ENCODE measurements at places on chromosomes 12 and 14.

DNA sequence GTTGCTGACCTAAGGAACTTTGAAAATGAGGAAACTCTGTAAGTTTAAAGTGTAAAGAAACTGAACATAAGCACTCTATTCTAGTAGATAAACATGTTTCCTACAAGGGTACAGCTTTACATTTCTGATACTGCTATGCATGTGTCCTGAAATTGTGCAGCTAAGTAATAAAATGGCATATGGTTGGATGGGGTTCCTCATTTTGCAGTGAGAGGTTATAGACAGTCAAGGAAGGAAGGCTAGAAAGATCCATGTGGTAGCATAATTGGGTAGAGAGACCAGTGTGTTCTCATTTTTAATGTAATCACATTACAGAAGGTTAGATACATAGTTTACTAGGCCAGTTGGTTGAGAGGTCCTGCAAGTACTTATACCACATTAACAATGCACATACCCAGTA is 477.0 kb downstream of the TMEM121 start:
- DNase-seq: no peak

DNA sequence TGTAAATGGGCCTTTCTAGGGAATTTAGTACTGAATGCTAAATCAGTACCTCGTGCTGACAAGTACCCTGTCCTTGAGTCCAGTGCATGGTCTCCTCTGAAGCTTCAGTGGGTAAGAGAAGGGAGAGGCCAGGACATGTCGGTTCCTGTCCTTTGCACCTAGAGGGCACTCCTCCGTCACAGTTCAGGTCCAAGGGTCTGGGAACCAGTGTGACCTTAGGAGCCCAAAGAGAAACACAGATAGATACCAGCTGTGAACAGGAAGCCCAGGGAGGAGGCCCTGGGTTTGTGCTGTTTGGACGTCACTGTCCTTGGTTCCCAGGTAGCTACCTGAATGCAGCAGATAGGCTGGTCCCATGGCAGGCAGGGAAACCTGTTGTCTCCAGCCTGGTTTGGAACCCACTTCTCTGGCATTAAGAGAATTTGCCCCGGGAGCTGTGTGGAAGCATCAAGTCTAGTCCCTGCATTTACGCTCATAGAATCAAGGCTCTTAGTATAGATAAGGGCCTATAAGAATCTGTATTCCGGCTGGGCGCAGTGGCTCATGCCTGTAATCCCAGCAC is 3.9 kb upstream of the FGF23 start:
- DNase-seq: no peak

DNA sequence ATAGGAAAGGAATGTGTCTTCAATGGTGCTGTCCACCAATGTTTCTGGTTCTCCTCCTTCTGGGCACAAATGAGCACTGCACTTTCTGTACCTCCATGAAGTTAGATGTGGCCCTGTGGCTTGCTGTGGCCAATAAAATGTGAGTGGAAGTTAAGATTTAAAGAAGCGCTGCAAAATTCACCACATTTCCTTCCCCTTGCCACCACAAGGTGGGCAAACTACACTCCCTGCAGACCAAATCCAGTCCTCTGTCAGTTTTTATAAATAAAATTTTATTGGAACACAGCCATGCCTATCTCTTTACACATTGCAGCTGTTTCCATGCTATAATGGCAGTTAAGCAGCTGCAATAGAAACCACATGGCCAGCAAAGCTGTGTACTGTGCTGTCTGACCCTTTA is 141.4 kb upstream of the TMPO start:
- no peak for DNase-seq

- DNase-seq: no peak
Measured at GRCh38 chr14:95182379-95182778, 25.1 kb upstream of the DICER1 start.

DNA sequence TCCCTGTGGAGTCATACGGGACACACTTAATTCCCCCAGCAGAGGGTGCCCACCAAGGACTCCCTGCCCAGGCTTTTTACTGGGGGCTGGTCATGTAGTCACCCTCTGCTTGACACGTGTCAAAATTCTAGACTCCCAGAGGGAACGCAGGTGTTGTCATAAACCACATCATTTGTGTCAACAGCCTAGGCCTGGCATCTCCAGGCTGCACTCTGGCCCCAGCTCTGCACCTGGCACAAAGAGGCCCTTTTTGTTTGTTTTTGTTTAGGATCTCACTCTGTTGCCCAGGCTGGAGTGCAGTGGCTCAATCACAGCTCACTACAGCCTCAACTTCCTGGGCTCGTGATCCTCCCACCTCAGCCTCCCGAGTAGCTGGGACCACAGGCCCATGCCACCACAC is 21.1 kb downstream of the BRI3BP start:
- DNase-seq: no peak

- DNase-seq: no peak
Measured at GRCh38 chr14:100629696-100630095, 42.5 kb upstream of the BEGAIN start.

DNA sequence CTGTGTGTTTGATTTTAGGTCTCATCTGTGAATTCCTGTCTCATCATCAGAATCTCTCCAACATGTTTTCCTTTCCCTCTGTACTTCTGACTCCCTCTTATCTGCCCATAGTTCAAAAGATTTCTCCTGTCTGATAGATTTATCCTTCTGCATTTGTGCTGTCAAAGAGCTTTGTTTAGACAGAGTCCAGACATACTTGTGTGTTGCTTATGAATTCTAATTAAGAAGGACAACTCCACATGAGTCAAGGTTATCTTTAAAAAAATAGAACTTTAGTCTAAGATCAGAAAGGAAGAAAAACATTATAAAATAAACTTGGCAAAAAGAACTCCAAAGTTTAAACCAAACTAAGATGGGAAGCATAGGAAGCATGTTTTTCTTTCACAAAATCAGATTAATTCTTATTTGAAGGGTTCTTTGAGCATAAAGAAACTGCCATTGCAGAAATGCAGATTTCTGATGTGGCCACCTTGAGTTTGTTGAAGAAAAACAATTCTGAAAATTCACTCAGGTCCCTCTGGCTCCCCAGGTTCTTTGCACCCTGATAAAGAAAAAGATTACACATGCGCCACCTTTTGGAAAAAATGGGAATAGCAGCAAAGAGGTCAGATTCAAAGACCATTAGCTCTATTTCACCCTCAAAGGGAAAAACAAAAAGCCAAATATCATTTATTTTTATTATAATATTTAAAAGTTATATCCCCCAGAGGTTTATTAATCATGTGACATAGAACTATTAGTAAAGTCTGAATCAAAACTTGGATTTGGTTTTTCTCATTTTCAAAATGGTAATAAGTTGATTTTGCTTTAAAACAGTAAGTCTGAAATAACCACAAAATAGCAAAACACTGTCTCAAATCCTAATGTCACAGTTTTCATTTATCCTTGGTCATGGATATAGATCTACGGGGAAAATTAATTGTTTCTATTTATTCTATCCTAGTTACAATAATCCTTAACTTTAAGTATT is 143.7 kb upstream of the DCN start:
- peak; percentile 33 for DNase-seq

DNA sequence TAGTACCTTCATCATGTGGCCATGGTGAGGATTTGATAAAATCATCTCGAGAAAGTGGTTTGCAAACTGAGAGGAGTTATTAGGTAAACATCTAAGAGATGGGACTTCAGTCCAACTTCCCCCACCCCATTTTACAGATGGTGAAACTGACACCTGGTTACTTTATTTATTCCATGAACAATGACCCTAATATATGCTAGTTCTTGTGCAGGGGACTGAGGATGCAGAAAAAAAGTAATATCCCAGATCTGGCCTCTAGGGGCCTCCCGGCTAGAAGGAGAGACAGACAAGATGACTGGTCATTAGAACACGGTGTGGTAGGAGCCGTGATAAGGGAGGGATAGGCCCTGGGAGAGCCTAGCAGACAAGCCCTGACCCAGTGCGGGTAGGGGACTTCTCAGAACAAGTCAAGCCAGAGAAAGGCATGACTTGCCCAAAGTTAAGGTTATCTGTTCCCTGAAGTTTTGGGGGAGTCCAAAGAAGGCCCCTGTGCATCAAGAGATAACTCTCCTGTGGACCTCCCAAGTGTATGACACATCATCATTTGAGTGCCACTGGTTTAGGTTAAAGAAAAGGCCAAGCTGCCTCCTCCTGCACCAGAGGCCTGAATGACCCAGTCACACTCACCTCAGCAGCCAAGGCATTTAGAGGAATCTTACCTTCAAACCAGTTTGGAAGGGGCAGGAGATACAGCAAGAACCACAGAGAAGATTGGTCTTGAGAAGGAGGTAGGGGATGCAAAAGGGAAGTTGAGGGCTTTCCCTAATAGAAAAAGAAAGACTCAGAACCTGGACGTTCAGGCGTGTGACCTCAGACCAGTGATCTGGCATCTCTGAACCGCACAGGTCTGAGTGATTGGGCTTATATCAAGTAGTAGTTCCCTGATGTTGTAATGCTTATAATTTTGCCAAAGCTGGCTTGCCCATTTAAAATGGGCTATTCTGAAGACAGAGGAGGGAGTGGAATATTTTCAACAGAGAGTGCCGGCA is 1.6 kb downstream of the CMKLR1 start:
- no peak for DNase-seq

- no peak for DNase-seq
Measured at GRCh38 chr12:29662734-29663323, 120.9 kb downstream of the TMTC1 start.

DNA sequence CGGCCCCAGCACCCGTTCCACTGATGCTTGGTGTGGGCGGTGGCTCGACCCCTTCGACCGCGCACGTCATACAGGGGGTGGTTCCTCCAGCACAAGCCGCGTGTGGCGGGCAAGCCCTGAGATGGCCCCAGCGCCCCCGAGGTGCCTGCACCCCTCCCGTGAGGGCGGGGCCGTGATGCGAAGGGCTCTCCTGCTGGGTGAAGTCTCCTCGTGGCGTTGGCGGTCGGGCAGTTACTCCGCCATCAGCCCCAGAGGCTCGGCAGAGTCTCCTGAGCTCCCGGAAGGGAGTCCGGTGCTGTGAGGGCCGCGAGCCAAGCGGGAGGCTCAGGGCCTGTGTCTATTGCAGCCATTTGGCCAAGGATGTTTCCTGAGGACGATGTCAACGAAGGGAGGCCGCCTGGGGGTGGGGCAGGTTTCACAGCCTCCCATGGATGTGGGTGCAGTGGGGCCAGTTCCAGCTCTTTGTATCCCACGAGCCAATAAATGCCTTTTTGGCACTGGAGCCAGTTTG is 78.1 kb upstream of the GALNT9 start:
- DNase-seq: no peak

- DNase-seq: no peak
Measured at GRCh38 chr14:89641495-89642175, 224.6 kb upstream of the FOXN3 start.

DNA sequence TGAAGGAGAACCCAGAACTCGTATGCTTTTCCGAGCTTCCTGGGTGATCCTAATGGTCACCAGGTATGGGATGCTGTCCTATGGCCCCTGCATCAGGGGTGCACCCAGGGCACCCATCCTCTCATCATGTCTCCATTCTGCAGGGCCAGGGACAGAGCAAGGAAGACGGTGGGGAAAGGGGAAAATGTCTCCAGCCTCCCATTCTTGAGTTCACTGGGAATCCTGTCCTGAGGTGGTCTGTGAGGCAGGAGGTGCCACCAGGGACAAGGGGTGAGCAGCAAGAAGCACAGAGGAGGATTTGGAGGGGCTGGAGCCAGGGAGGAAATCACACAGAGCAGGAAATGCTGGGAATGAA is 14.9 kb upstream of the SLC6A12 start:
- no peak for DNase-seq

DNA sequence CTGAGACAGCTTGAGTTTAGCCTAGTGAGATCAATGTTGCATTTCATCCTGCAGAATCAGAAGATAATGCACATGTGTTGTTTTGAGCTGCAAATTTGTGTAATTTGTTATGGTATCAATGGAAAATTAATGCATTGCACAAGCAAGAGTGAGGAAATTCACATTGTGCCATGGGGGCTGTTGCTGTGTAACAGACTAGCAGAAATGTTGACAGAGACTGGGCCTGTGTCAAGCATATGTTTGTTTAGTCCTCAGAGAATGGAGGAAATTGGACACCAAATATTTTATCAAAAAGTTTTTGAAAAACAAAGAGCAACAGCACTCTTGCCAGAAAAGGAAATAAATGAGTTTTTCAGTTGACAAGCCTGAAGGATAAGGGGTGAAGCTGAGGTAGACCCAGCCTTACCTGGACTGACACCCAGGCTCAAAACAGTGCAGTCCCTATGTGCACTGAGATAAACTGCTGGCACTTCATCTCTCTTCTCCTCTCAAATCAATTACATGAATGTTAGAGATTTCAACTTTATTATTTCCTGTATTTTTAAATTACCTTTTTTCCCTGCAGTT is 1150.0 kb downstream of the FSCB start:
- no peak for DNase-seq

DNA sequence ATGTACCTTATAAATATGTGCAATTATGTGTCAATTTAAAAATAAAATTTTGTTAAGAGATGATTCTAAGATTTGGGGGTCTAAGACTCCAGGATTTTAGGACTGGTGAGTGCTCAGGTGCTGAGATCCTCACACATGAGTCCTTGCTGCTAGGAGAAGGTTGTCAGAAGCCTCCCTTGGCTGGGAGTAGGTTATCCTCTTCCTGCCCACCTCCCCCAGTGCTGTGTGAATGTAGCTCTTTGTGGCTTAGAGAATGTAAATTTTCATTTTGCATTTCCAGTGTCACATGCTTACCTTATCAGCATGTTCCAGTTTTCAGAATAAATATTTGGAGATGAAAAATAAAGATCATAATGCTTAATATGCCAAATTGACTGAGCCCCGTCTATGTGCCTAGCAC is 114.2 kb upstream of the MDM1 start:
- DNase-seq: no peak

DNA sequence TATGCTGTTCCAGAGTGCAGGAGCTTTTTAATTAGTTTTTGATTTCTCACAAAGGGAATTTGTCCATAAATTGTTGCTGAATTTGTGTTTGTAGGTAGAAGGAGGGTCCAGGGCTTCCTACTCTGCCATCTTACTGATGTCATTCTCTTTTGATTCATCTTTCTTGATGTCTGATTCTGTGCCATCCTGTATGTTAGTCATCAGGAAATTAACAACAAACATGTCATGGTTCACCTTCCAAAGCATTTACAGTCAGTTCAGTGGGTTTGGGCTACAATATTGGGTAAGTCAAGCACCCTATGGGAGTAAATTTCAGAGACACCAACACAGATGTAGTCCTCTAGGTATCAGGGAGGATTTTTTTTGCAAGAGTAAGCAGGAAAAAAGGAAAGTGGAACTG is 135.2 kb upstream of the SLC38A2 start:
- no peak for DNase-seq
